ENCODE measurements at places on chromosomes 2 and 18.

- no peak for DNase-seq
- H3K4me3 ChIP-seq, result no peak overlapping the region
- no peak overlapping the region for H3K27ac ChIP-seq
- H3K4me1 ChIP-seq, result no peaks in the 10 kb centered on the region
- no peaks in the 10 kb centered on the region for H3K36me3 ChIP-seq
Observed at GRCh38 chr18:29588446-29589100, 1411.6 kb upstream of the CDH2 start.

- peak overlapping the region; percentile 87 for H3K27ac ChIP-seq
- H3K4me3 ChIP-seq, result peak overlapping the region; percentile 82
- H3K27me3 ChIP-seq, result no peaks in the 10 kb centered on the region
- peaks cover 23% of the 10 kb centered on the region for H3K4me1 ChIP-seq
- no peaks in the 10 kb centered on the region for H3K36me3 ChIP-seq
Observed at GRCh38 chr2:172554352-172555271, 1.3 kb upstream of the PDK1 start.

GRCh38 chr2:232535761-232536530, 3.5 kb upstream of the CHRNG start:
- H3K4me1 ChIP-seq, result no peaks in the 10 kb centered on the region
- H3K4me3 ChIP-seq, result no peak overlapping the region
- H3K27ac ChIP-seq, result no peak overlapping the region
- H3K36me3 ChIP-seq, result no peaks in the 10 kb centered on the region

DNA sequence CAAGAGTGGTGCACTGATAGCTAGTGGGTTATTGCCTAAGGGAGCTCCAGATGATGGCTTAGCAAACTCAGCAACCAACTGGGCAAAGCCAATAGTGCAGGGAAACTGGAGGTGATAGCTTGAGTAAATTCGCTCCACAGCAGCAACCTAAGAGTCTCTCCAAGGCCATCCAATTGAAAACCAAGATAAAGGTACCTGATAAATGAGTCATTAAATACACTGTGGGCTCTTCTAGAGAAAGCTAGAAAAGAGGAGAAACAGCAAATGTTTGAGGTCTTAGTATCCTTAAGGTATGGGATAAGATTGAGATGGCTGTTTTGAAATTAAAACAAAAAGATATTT, 197.8 kb upstream of the ERBB4 start:
- H3K27ac ChIP-seq, result no peak overlapping the region
- H3K4me3 ChIP-seq, result no peak overlapping the region
- no peaks in the 10 kb centered on the region for H3K27me3 ChIP-seq
- H3K4me1 ChIP-seq, result no peaks in the 10 kb centered on the region

DNA sequence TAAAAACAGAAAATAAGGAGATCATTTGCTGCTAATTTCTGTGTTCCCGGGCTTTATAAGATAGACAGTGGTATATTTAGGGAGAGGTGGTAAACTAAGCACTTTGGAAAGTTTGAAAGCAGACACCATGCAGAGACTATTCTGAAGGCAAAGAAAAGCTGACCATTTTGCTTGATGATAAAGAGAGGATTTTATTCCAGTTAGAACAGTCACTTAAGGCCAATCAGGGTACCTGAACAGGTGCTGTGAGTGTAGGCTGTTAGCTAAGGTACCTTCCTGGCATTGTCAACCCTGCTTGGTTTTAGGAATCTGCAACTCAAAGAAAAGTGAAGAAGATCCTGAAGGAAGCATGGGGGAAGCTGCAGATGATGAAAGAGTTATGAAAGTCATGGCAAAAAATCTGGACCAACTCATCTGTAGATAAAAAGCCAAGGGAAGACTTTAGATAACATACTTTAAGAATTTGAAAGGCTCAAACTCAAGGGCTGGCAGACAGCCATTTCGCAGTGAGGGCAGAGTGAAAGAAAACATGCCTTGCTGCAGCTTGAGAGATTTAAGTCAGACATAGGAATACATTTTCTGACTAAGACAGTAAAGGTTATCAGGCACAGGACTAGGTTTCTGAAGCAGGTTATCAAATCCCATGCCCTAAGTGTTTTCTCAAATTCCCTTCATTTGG, 80.1 kb upstream of the ARL5A start:
- H3K4me3 ChIP-seq, result no peak overlapping the region
- no peaks in the 10 kb centered on the region for H3K36me3 ChIP-seq
- no peak for DNase-seq
- no peaks in the 10 kb centered on the region for H3K27me3 ChIP-seq
- H3K27ac ChIP-seq, result no peak overlapping the region

- no peak overlapping the region for H3K4me3 ChIP-seq
- no peaks in the 10 kb centered on the region for H3K36me3 ChIP-seq
- DNase-seq, result peak; percentile 60
- no peak overlapping the region for H3K27ac ChIP-seq
- H3K4me1 ChIP-seq, result no peaks in the 10 kb centered on the region
Observed at GRCh38 chr2:230697676-230698075, 15.0 kb upstream of the CAB39 start.

GRCh38 chr2:230362030-230362691, 35.2 kb downstream of the SP140L start:
- no peak overlapping the region for H3K4me3 ChIP-seq
- H3K27ac ChIP-seq, result no peak overlapping the region
- DNase-seq, result no peak

- no peaks in the 10 kb centered on the region for H3K27me3 ChIP-seq
- no peak overlapping the region for H3K27ac ChIP-seq
- H3K4me1 ChIP-seq, result peaks cover 39% of the 10 kb centered on the region
- no peaks in the 10 kb centered on the region for H3K36me3 ChIP-seq
Observed at GRCh38 chr2:168215813-168216212, 31.6 kb downstream of the STK39 start.

GRCh38 chr2:30368258-30368657, 78.8 kb upstream of the LCLAT1 start:
- no peak overlapping the region for H3K4me3 ChIP-seq
- peaks cover 34% of the 10 kb centered on the region for H3K4me1 ChIP-seq
- H3K36me3 ChIP-seq, result no peaks in the 10 kb centered on the region

GRCh38 chr18:64986906-64987495, 763.8 kb upstream of the CDH7 start:
- H3K4me3 ChIP-seq, result no peak overlapping the region
- no peaks in the 10 kb centered on the region for H3K27me3 ChIP-seq
- H3K4me1 ChIP-seq, result no peaks in the 10 kb centered on the region
- no peak overlapping the region for H3K27ac ChIP-seq
- H3K36me3 ChIP-seq, result no peaks in the 10 kb centered on the region

- no peak overlapping the region for H3K27ac ChIP-seq
- peak; percentile 43 for DNase-seq
- H3K36me3 ChIP-seq, result no peaks in the 10 kb centered on the region
Observed at GRCh38 chr2:96815326-96816126, 542 bp upstream of the CNNM3 start.

GRCh38 chr2:20675701-20676352, 8.9 kb downstream of the GDF7 start:
- no peak for DNase-seq
- no peaks in the 10 kb centered on the region for H3K36me3 ChIP-seq
- H3K4me1 ChIP-seq, result peaks cover 7% of the 10 kb centered on the region
- peaks cover 31% of the 10 kb centered on the region for H3K27me3 ChIP-seq
- no peak overlapping the region for H3K27ac ChIP-seq

- H3K27me3 ChIP-seq, result no peaks in the 10 kb centered on the region
- H3K27ac ChIP-seq, result no peak overlapping the region
- no peak overlapping the region for H3K4me3 ChIP-seq
- H3K4me1 ChIP-seq, result peaks cover 6% of the 10 kb centered on the region
Observed at GRCh38 chr2:181818058-181818680, 73.4 kb upstream of the ITPRID2 start.

- no peaks in the 10 kb centered on the region for H3K27me3 ChIP-seq
- DNase-seq, result peak; percentile 96
- peak overlapping the region; percentile 29 for H3K4me3 ChIP-seq
- H3K27ac ChIP-seq, result peak overlapping the region; percentile 64
- peaks cover 4% of the 10 kb centered on the region for H3K36me3 ChIP-seq
Observed at GRCh38 chr2:234963773-234964615, 12.2 kb downstream of the SH3BP4 start.

DNA sequence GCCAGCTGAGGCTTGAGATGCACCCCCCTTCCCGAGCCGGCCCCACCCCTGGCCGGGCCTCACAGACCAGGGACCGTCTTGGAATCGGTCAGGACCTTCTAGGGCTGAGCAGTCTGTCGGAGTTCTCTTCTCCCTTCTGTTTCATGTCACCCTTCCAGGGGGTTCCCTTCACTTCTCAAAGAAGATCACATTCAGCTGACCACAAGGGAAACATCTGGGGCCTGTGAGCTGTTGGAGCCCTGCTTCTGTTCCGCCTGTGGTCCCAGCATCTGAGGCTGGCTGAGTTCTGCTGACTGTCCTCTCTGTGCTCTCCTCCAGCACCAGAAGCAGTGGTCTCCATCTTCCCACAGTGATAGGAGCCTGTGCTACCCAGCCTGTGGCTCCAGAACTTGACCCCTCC, 106.5 kb downstream of the SEPTIN10 start:
- no peak for DNase-seq
- no peak overlapping the region for H3K27ac ChIP-seq
- H3K27me3 ChIP-seq, result no peaks in the 10 kb centered on the region
- H3K36me3 ChIP-seq, result no peaks in the 10 kb centered on the region

GRCh38 chr2:112644155-112644932, 1.4 kb upstream of the SLC20A1 start:
- no peaks in the 10 kb centered on the region for H3K27me3 ChIP-seq
- H3K4me3 ChIP-seq, result peak overlapping the region; percentile 95
- H3K4me1 ChIP-seq, result peaks cover 65% of the 10 kb centered on the region
- H3K36me3 ChIP-seq, result peaks cover 25% of the 10 kb centered on the region

DNA sequence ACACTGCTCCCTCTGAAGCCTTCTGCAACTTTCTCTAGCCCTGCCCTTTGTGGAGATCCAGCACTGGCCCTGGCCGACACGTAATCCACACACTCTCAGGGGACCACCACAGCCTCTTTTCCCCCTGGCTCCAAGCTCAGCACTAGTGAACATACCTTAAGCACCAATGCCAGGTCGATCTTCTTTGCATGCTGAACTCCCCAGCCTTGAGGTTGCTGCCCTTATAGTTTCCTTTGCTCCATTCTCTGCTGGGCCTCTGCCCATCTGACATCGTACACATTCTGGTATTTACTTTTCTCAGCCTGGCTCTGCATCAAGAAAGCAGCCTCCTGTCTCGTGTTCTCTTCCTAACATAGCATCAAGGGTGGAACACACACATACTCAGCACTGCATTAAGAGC, 361.5 kb downstream of the LPIN1 start:
- no peak for DNase-seq
- H3K36me3 ChIP-seq, result no peaks in the 10 kb centered on the region
- peaks cover 3% of the 10 kb centered on the region for H3K4me1 ChIP-seq

DNA sequence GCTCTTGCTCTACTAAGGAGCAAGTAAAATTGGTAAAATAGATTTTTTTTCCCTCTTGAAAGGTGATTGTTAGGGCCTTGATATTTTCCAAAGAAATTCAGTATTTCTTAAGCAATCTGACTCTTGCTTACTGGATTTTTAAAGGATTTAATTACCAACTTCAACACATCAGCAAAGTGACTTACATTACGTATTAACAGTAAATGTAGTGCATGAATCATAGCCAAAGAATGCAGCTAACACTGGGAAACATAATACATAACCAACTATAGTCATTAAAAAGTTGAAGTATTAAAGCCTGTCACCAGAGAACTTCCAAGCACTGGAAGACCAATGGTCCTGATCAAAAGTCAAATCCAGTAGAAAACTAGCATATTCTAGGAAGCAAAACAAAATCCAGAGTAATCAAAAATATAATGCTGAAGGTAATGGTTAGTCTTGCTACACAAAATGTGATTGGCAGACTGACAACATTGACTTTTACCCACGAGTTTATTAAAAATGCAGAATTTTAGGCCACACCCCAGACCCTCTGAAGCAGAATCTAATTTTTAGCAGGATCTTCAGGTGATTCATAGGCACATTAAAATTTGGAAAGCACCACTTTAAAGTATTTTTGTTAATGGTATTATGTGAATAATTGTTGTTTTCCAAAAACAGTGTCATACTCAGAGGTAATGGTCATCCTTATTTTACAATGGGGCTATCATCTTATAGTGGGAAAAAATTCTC, 31.8 kb upstream of the CAVIN2 start:
- H3K4me1 ChIP-seq, result peaks cover 11% of the 10 kb centered on the region
- no peak overlapping the region for H3K4me3 ChIP-seq
- H3K27ac ChIP-seq, result peak overlapping the region; percentile 29
- peak; percentile 92 for DNase-seq

DNA sequence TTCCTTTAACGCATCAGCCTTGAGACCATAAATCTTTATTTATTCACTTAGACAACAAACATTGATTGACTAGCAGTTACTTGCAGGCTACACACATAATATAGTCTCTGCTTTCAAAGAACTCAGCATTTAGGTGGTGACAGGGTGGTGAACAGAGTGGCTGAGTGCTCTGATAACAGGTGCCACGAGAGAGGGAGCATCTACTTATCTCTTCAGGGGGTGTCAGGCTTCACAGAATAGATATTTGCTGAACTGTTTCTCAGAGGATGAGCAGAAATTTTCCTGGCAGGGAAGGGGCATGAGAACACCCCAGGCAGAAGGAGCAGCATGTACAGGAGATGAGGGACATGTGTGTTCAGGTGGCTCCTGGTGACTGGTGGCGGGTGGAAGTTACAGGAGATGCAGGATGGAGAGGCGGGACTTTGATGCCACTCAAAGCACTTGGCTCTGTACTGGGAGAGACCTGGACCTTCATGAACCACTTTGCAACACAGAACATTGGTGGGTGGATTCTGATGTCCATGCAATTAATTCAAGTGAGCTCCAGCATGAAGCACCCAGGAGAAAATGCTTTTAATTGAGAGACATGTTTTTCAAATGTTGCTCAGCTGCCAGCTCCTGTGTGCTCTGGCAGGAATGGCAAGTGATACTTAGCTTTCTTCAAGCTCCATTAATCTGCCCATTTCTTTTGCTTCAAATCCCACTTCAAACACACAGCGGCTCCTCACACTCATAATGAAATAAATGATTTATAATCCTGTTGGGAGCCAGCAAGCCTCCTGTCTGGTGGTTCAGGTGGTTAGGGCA, 248.9 kb downstream of the MYCN start:
- no peak overlapping the region for H3K4me3 ChIP-seq
- H3K27me3 ChIP-seq, result no peaks in the 10 kb centered on the region
- no peaks in the 10 kb centered on the region for H3K36me3 ChIP-seq
- no peaks in the 10 kb centered on the region for H3K4me1 ChIP-seq
- H3K27ac ChIP-seq, result no peak overlapping the region

- H3K4me3 ChIP-seq, result peak overlapping the region; percentile 96
- DNase-seq, result peak; percentile 26
- H3K4me1 ChIP-seq, result peaks cover 12% of the 10 kb centered on the region
- H3K27ac ChIP-seq, result peak overlapping the region; percentile 88
Observed at GRCh38 chr2:44170311-44170717, 1.6 kb downstream of the PPM1B start.

DNA sequence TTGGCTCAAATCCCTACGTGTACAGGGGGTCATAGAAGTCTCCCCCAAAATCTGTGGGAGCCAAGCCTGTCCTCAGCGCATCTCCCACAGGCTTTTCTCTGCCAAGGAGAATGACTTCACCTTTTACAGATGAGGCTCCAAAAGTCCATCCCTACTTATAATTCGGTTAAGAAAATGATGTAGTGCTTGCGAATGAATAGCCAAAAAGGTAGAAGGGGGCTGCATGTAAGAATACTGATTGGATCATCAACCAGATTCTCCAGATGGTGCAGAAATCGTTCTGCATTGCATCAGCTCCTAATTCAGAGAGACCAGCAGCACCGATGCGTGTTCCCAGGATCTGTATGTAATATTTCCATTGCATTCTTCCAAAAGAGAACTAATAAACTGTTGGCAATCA, 91.9 kb downstream of the EPHA4 start:
- no peak overlapping the region for H3K4me3 ChIP-seq
- H3K4me1 ChIP-seq, result no peaks in the 10 kb centered on the region
- no peak overlapping the region for H3K27ac ChIP-seq
- H3K27me3 ChIP-seq, result no peaks in the 10 kb centered on the region
